ENCODE measurements at places on chromosomes 1 and 21. TPM values are rescaled to one million over a fixed set of nuclear protein-coding genes. Genes with fewer than 3 reads are reported as not detected.

AMPD1 gene
- not detected for total RNA-seq

DNA sequence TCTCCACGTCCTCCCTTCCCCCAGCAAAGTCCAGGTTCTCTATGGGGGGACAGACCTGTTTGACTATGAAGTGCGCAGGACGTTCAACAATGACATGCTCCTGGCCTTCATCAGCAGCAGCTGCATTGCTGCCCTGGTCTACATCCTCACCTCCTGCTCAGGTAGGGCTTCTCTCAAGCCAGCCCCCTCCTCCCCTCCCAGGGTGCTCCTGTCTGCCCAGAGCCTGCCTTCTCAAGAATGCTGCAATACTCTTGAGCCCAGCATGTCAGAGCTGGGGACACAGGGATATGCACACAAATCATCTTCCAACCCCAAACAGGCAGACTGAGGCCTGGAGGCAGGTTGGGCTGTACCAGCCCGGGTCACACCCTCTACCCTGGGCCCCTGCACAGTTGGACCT, 35.4 kb downstream of the DISP3 start:
- no peaks in the 10 kb centered on the region for H3K4me1 ChIP-seq
- H3K27me3 ChIP-seq, result peaks cover 31% of the 10 kb centered on the region
- DNase-seq, result no peak
- H3K4me3 ChIP-seq, result no peak overlapping the region

DNA sequence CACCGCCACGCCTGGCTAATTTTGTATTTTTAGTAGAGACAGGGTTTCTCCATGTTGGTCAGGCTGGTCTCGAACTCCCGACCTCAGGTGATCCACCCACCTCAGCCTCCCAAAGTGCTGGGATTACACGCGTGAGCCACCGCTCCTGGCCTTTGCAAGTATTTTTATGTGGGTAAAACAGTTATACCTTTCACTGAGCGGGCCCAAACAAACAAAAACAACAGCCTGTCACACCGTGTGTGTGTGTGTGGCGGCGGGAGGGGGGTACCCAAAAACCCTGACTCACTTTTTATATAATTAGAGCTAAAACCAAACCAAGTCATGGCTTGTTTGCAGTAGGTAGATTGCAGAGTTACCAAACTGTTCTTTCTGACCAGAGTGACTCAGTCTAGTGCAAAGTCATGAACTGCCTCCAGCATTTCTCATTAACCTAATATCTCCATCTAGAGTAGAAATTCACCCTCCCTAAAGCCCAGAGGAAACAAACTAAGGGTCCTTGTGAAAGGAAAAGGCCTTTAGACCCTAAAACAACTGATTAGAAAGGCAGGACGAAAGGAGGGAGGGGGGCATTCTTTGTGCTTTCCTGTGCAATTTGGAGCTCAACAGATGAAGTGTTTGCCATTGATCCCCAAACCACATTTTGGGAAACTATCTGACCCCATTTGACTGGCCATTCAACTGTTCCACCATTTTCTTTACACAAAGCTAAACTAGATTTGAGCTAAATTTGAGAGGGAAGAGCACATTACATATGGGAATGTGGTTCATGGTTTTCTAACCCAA, 181.0 kb downstream of the DHRS3 start:
- no peak overlapping the region for H3K4me3 ChIP-seq
- peaks cover 17% of the 10 kb centered on the region for H3K36me3 ChIP-seq
- no peak overlapping the region for H3K27ac ChIP-seq
- H3K4me1 ChIP-seq, result peaks cover 50% of the 10 kb centered on the region
- no peaks in the 10 kb centered on the region for H3K27me3 ChIP-seq
- no peak for DNase-seq

DNA sequence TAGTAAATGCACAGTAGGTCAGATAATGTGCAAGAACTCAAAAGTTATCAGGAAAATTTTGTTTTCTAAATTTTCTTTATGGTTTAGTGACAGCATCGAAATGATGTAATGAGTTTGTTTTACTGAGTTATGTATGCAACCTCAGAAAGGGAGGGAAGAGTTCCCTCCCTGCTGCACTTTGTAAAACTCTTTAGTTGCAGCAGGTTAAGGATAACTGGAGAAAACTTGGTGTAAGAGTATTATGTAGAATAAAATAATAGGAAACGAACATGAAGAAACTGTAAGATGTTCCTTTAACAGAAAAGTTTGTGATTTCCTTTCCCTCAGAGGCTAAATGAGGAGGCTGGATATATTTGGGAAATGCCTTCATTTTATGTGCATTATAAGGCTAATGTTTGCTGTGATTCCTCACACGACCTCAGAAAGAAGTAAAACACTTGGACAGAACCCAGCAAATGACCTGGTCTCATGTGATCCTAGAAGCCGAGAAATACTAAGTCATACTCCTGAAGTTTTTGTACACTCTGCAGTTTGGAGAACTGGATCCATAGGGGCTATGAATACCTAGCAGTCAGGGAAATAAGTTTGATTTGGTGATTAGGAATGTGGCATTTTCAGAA, 35.4 kb downstream of the ADGRL2 start:
- no peak for DNase-seq
- no peak overlapping the region for H3K4me3 ChIP-seq
- no peaks in the 10 kb centered on the region for H3K27me3 ChIP-seq
- no peaks in the 10 kb centered on the region for H3K36me3 ChIP-seq
- no peak overlapping the region for H3K27ac ChIP-seq

All from Calu3 (cell line).